Progenitor cell of endocrine pancreas (in vitro differentiated cells): ENCODE measurements at places on chromosomes 3 and 15. TPM values are rescaled to one million over a fixed set of nuclear protein-coding genes. Genes with fewer than 3 reads are reported as not detected.

Gene NOX5
- total RNA-seq, result not detected in 2 replicates

Gene RNF168
- 25.4 and 26.4 TPM in 2 replicates for total RNA-seq

Gene LMAN1L
- total RNA-seq, result not detected in 2 replicates

- H3K4me1 ChIP-seq, result peaks cover 4% of the 10 kb centered on the region
- DNase-seq, result no peak
- H3K36me3 ChIP-seq, result no peaks in the 10 kb centered on the region
- no peak overlapping the region for H3K4me3 ChIP-seq
Measured at GRCh38 chr15:39139431-39140059, 441.3 kb upstream of the THBS1 start.

Gene SLC15A2
- 4.2 and 7.1 TPM in 2 replicates for total RNA-seq

Gene FBXL2
- total RNA-seq, result 20.0 and 23.9 TPM in 2 replicates

GRCh38 chr15:68574046-68574445 lies 4.7 kb upstream of the CORO2B start:
- no peak overlapping the region for H3K27ac ChIP-seq
- no peaks in the 10 kb centered on the region for H3K36me3 ChIP-seq
- H3K4me1 ChIP-seq, result peaks cover 4% of the 10 kb centered on the region
- H3K4me3 ChIP-seq, result no peak overlapping the region
- no peak for DNase-seq
- H3K27me3 ChIP-seq, result peaks cover 68% of the 10 kb centered on the region

Gene GOLGA6L9
- total RNA-seq, result 13.2 and 13.3 TPM in 2 replicates

DNA sequence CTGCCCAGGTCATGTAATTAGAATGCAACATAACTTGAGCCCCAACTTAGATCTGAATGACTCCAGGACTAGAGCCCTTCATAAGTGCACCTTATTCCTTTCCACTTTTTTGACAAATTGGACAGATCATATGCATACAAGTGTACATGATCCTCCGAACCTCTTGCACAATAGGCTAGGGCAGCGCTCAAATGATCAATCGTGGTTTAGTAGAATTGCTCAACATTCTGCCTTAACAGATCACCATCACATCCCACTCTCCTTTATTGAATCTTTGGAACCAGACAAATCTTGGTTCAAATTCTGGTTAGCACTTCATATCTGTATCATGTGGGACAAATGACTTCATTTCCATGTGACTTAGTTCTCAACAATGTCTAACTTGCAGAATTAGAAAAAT lies 106.8 kb upstream of the CDIN1 start:
- no peaks in the 10 kb centered on the region for H3K4me1 ChIP-seq
- no peaks in the 10 kb centered on the region for H3K27me3 ChIP-seq
- no peak for DNase-seq
- H3K36me3 ChIP-seq, result no peaks in the 10 kb centered on the region
- no peak overlapping the region for H3K27ac ChIP-seq

DNA sequence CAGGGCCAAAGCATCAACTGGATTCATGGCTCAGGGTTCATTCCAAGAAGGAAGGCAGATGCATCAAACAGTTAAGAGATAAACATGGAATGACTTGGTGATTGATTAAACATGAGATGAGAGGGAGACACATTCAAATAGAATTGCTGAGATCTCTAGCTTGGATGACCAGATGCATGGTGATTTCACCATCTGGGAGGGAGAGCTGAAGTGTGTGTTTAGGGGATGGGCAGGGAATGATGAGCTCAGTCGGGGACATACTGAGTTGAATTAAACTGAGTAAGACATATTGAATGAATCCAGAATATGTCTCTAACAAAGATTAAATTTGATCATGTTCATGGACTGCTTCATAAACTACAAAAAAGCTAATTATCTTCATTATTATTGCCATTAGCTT lies 35.5 kb downstream of the CADPS start:
- no peaks in the 10 kb centered on the region for H3K27me3 ChIP-seq
- no peak overlapping the region for H3K4me3 ChIP-seq
- peaks cover 5% of the 10 kb centered on the region for H3K36me3 ChIP-seq
- DNase-seq, result no peak

GRCh38 chr3:138265745-138266144 lies 63.9 kb downstream of the NME9 start:
- peaks cover 11% of the 10 kb centered on the region for H3K4me1 ChIP-seq
- no peak overlapping the region for H3K4me3 ChIP-seq
- H3K27me3 ChIP-seq, result no peaks in the 10 kb centered on the region
- peaks cover 9% of the 10 kb centered on the region for H3K36me3 ChIP-seq
- H3K27ac ChIP-seq, result no peak overlapping the region

DNA sequence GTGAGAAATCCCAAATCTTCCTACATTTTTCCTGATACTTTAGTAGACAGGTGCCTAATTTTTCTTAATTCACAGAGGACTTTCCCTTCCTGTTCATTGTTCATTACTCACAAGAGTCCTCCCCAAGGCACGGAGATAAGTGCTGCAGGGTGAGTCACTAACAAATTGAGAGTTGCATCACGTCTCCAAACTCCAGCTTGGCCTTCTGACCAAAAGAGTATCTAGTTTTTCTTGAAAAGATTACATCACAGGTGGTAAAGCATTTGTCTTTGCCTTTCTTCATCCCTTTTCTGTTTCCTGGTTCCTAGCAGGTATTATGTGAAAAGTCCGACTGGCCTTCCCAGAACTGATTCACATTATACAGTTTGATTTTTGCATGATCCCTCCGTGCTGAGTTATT lies 24.9 kb upstream of the RASGRP1 start:
- DNase-seq, result no peak
- H3K36me3 ChIP-seq, result no peaks in the 10 kb centered on the region
- peaks cover 63% of the 10 kb centered on the region for H3K27me3 ChIP-seq

- DNase-seq, result no peak
- H3K27me3 ChIP-seq, result peaks cover 6% of the 10 kb centered on the region
Measured at GRCh38 chr3:169945313-169945712, 21.3 kb upstream of the SEC62 start.
